CD4-positive, alpha-beta T cell treated with Interleukin-2 at 100 ng/mL for 4 hours (primary cell): ENCODE measurements at places on chromosomes 12 and 14.
A peak's percentile ranks its signal among the peaks of the same experiment; 100 is the strongest.

GRCh38 chr14:100067971-100068959, 3.0 kb downstream of the EVL start:
- DNase-seq, result peak; percentile 96

DNA sequence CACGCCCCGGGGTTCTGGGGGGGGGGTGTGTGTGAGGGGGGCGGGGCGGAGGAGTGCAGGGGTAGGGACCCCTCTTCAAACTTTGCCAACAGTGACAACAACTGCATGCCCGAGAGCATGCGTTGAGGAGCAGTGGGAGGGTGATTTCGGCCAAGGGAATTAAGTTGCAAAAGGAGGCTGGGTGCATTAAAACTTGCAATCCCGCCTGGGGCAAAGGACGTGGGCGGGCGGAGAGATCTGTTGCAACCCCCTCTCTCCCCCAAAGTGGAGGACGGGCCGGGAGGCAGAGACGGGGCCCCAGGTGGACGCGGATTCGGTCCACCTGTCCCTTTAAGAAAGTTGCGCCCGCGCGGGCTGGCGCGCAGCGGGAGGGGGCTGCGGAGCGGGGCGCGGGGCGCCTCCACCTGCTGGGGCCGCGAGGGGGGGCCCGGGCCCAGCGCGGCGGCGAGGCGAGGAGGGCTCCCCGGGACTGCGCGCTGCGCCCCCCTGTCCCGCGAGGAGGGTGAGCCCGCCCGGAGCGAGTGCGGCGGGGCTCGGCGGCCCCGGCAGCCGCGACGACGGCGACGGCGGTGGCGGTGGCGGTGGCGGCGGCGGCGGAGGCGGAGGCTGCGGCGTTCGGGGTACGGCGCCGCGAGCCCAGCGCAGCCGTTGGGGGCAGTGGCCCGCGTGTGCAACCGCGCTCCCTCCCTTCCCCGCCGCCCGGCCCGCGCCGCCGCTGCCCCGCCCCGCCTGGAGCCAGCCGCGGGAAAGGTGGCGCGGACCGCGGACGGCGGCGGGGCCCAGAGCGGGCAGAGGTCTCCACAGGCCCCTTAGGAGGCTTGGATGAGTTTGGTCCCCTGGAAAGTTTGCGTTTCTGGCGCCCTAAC, 530 bp upstream of the FOXN4 start:
- no peak for DNase-seq

GRCh38 chr12:127383281-127383680, 883.7 kb upstream of the TMEM132C start:
- no peak for DNase-seq

DNA sequence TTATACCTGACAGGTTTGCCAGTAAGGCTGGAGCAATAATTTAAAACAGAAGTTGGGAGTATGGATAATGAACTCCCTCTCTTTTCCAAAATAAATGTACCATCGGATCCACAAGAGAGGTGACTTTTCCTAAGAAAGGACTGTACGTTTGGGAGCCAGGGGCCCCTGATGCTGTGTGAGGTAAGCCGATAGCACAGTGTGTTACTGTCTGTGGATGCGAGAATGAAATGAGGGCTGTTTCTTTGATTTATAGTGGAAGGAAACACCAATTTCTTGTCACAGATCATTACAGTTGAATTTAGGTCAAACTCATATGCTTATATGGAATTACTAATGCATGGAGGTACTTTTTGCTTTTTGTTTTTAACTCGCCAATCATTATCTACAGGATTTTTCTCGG, 147.7 kb downstream of the ZNF664 start:
- no peak for DNase-seq

- DNase-seq, result no peak
Measured at GRCh38 chr12:128994856-128995255, 141.6 kb downstream of the GLT1D1 start.

- DNase-seq, result no peak
Measured at GRCh38 chr12:108190529-108190928, 61.4 kb downstream of the WSCD2 start.

DNA sequence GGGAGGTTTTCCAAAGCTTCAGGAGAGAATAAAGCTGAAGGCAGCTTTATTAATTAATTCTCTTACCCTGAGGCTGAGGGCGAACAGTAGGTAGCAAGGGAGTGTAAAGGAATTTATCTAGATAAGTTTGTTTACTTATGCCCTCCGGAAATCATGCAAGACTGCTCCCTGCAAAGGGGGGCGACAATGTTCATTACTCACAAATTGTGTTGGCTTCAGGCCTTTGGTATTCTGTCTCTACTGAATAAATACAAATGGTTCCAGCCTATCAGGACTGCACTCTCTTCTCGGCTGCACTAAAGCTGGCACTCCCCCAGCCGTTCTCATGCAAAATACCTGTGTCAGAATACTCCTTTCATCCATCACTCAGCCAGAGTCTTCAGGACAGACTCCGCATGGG, 120.8 kb downstream of the PPHLN1 start:
- DNase-seq, result no peak

DNA sequence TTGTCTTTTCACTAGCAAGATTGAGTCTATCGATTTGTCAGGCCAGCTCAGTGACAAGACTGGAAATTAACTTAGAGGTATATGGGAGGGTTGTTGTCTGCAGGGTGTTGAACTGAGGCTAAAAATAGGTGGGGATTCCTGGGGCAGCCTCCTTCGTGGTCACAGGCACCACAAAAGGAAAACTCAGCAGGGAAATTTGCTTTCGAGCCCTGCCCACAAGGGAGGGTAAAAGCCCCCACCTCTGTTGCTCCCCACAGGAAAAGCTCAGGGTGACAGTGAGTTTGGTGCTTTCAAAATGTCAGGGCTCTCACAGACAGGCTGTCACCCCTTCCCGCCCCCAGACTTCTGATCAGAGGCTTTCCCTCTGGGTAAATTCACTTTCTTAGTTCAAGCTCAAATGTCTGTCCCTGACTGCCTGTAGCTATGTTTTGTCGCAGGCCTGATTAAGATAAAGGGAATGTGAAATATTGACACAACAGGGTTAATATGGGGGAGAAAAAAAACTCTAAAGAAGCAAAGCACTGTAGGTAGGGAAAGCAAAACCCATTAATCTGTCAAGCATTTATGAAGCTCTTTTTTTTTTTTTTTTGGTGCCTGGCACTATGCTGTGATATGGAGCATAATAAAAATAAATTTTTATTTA, 11.7 kb upstream of the NFKBIA start:
- DNase-seq, result peak; percentile 78

DNA sequence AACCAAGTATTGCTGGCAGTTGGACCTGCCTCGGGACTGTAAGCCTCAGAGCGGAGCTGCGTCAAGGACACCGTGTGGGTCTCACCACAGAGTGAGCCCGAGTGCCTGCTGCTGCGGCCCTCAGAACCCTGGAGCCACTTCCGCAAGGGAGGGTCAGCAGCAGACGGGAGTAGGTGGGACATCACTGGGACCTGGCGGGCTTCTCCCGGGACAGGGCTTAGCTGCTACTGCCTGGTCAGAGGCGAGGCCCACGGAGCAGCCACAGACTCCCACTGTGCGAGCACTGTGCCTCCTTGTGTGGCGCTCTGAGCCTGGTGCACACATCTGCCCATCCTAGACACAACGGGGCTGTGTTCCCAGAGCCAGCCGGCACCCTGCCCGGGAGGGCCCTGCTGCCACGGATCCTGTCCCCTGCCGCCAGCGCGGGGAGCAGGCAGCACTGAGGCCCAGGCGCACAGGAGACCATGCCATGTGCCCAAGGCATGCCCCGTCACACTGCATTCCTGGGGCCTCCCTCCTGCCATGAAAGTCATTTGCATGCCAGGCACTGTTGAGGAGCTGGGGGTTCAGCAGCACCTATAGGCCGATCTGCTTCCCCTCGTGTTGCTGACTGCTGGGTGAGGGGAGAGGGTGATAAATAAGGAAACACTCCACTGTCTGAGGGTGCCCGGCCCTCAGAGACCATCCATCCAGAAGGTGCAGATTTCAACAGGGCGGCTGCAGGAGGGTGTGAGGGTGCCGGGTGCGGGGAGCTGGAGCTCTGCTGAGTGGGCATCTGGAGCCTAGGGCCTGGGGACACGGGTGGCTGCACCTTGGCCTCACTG, 10.0 kb downstream of the HIP1R start:
- DNase-seq, result no peak

- DNase-seq, result no peak
Measured at GRCh38 chr12:95077341-95077740, 3.9 kb upstream of the NR2C1 start.

GRCh38 chr14:85762526-85762925, 232.6 kb downstream of the FLRT2 start:
- DNase-seq, result no peak

GRCh38 chr12:39780913-39781446, 161.4 kb upstream of the ABCD2 start:
- DNase-seq, result no peak

DNA sequence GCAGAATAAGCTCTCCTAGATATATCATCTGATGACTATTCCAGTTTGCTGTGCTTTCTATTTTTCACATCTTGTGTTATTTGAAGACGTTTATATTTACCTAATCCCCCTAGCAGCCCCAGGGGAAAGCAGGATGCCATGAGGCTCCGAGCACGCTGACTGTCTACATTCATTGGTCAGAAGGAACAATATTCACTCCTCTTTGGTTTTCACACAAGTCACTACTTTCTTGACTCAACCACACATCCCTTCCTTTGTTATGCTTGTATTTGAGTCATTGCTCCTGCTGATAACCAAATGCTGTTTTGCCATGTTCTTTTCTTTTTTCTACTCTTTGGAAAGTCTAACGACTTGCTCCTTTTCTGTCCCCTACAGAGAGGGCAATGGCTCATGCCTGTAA, 86.5 kb upstream of the SLC38A2 start:
- DNase-seq, result peak; percentile 32

GRCh38 chr12:65266408-65266807, 12.1 kb upstream of the MSRB3 start:
- DNase-seq, result no peak

DNA sequence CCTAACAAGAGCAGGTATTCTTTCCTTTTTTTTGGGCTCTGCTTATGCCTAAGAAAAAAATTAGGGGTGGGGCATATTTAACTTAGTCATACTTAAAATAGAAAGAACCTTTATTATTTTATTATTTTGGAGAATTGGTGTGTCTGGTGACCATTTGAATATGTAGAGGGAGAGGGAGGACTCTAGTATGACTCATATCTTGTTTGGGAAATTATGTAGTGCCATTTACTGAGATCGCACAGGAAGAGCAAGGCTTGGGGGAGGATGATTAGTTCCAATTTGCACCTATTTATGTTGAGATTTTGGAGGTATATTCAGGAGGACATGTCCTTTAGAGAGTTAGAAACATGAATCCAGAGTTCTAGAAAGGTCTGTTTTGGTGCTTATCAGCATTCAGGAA, 9.9 kb downstream of the ZNF410 start:
- DNase-seq, result no peak

DNA sequence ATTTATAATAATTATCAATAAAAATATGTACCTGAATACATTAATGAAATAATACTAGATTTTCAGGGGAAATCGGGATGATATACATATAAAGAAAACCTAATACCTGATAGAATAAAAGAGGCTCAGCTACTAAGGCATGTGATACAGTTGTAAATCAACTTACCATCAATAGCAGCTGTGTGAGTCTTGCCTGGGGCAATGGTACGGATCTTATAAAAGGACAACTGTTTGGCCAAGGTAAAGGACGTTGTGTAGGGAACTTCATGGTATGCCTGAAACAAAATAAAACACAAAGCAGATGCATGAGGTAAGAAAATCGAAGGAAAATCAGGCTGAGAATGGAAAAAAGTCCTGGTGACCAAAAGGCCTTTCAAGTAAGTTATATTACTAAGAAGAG, 25.4 kb downstream of the NEK9 start:
- DNase-seq, result no peak

DNA sequence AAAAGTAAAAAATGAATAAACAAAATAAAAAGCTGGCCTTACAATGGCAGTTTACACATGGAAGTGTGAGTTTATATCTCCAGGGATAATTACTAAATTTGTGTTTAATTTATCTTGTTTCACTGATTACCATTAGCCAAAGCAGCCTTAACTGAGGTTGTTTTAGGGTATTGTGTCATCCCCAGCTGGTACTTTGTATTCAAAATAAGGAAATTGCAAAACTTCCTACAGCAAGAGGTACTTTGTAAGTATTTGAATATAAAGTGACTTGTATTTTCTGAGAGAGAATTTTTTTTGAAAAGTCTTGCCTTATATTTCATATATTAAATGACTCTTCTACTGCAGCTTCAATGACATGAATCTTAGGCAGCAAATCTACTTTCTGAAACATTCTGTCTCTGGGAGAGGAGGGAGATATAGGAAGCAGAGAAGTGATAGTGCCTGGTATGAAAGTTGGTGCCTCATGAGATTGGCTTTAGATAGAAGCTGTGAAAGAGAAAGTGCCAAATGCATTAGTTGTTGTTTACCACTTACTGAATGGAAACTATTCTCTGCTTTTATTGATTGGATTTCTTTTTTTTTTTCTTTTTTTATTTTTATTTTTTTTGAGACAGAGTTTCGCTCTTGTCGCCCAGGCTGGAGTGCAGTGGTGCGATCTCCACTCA, 6.7 kb downstream of the FNTB start:
- no peak for DNase-seq

GRCh38 chr12:18849080-18849479, 111.2 kb downstream of the CAPZA3 start:
- no peak for DNase-seq

DNA sequence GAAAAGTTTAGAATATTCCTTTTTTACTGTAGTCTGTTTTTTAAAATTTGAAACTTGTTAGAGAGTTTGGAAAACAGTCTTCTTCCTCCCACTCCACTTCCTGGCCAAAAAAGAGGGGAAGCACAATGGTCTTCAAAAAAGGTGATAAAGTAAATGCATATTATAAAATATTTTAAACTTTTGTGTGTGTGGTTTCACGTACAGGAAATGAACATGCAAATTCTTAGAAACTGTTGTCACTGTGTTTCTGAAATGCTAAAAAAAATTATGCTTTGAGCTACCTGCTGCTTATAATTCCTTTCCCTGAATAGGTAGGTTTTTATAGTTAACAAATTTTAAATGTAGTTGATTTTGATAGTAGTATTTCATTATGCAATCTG, 2.9 kb downstream of the FGFR1OP2 start:
- DNase-seq, result peak; percentile 65

- no peak for DNase-seq
Measured at GRCh38 chr12:116934908-116935705, 24.4 kb downstream of the FBXW8 start.

GRCh38 chr14:104116756-104117340, 21.5 kb upstream of the KIF26A start:
- DNase-seq, result no peak

- no peak for DNase-seq
Measured at GRCh38 chr12:3101309-3102024, 24.3 kb downstream of the TSPAN9 start.

DNA sequence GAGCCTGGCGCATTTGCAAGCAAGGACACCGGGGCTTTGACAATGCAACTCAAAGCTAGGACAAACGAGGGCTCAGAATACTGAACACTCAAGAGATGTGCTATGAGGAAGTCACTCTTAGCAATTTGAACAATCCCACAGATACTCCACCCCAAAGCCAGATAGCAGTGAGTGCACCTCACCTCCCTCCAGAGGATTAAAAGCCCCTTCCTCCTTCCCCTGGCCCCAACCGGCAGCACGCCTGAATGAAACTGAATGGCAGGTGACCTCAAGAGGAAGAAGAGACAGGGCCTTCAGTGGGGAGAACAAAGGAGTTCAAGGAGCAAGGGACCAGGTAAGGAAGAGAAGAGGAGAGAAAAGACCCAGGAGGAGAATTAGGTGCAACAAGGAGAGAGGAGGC, 1.9 kb upstream of the KRT78 start:
- DNase-seq, result no peak

GRCh38 chr12:118685983-118686607, 295.2 kb upstream of the SRRM4 start:
- no peak for DNase-seq
